ENCODE measurements at places on chromosomes 2 and 18. TPM values are rescaled to one million over a fixed set of nuclear protein-coding genes. Genes with fewer than 3 reads are reported as not detected.

CDH2 gene
- total RNA-seq = 128 TPM

CHRND gene
- total RNA-seq = 0.56 TPM

KATNAL2 gene
- total RNA-seq = 36.8 TPM

BCL2L11 gene
- 29.3 TPM for total RNA-seq

GCG gene
- not detected for total RNA-seq

OLA1 gene
- 63.6 TPM for total RNA-seq

ALK gene
- 3.8 TPM for total RNA-seq

RAB6C gene
- total RNA-seq = 1.9 TPM

EFR3B gene
- 3.6 TPM for total RNA-seq

INPP5D gene
- 11.2 TPM for total RNA-seq

SLC16A14 gene
- total RNA-seq = 2.8 TPM

RNU2-63P gene
- not detected for total RNA-seq

PIAS2 gene
- total RNA-seq = 74.6 TPM

C2orf15 gene
- total RNA-seq = 3.1 TPM

SERPINB11 gene
- total RNA-seq = 2.0 TPM

FMNL2 gene
- total RNA-seq = 16.8 TPM

Measured in testis (tissue), 5 donors.